ENCODE measurements at places on chromosomes 1 and 21.

DNA sequence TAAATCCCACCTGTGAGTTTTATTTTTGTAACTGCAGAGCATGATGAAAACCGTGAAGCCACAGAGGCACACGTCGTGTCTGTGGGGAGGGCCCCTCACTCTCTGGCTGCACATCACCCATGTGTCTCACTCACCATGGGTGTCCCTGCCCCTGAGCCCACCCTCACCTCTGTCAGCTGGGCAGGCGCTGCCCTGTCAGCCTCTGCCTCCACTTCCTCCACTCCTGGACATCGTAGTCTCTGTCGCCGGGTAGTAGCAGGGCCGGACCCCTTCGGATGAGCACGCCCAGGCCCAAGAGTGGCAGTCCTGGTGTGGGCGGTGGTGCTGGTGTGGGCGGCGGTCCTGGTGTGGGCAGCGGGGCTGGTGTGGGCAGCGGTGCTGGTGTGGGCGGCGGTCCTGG is 37.3 kb downstream of the COL18A1 start:
- no peak for DNase-seq

DNA sequence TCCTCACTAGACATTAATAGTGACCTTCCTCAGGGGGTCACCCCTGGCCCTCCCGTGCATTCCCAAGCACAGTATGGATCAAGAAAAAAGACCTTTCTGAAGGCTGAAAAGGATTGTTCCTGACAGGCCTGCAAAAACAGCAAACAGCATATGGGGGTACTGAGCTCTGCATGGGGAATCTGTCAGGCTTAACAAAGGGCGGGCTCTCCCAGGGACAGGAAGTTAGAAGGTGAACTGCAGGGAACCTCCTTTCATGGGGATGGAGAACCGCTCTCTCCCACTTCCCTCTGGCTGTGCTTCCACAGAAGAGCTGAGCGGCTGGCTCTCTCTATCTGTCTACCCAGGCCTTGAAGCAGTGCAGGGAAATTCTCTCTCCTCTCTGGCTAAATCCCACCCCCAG is 91.7 kb downstream of the DTL start:
- no peak for DNase-seq

- no peak for DNase-seq
These were observed 47.9 kb downstream of the MACO1 start for GRCh38 chr1:25478633-25479032.

GRCh38 chr1:39657923-39658485 is 13.9 kb downstream of the NT5C1A start:
- DNase-seq, result peak; percentile 49

DNA sequence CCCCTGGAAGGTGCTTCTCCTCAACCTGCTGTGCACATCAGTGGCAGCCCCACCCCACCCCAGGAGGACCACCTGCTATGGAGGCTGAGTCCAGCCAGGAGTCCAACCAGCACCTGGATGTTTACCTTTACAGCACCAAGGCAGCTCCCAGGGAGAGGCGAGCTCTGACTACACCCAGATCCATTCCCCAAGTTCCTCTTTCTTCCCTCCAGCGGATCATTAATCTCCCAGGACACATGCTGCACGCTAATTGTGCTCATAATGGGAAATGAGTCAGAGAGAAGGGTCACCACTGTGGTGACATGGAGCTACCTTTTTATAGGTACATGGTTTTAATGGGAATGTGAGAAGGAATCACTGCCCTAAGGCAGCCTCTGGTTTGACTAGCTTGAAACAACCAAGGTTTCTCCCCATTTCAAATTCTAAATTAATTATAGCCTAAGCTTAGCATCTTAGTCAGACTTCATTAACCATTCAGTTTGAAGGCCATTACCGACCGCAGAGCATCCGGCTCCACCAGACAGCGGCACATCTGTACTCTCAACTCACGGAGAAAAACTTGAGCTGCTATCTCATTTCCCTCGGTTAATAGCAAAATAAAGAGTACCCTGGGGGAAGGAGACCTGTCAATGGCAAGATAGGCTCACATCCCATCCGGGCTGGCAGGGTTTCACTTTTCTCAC is 173.1 kb upstream of the GALNT2 start:
- no peak for DNase-seq

- no peak for DNase-seq
These were observed 2.6 kb upstream of the MYSM1 start for GRCh38 chr1:58702261-58703141.

GRCh38 chr1:62723883-62724282 is 35.7 kb upstream of the DOCK7 start:
- DNase-seq, result no peak

GRCh38 chr1:107132195-107132594 is 8.6 kb upstream of the NTNG1 start:
- DNase-seq, result no peak

DNA sequence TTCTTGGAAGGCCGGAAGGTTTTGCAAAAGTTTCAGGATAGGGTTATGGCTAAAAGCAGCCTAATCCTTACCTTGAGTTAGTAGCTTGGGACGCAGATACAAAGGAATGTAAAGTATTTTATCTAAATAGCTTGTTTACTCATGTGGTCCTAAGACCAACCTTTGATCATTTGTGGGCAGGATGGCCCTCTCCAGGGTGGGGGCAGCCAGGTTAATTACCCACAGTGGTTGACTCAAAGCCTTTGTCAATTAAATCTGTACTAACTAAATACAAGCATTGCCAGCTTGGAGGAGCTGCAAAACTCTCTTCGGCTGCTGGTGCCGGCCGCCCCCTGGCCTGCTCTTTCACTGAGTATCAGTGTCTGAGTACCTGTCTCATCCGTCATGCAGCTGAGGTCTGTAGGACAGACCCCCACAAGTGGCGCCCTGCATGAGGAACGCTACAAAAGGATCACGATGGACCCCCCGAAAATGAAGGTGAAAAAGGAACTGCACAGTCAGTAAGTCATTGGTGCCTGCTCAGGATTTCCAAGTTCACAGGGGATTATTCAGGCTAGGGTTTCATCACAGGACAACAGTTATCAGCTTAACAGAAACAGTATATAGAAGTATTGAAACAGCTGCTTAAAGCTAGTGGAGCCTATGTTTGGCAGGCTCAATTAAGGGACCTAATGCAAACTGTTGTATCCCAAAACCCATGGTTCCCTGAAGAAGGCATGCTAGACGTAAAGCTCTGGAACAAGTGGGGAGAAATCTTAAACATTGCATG is 212.5 kb upstream of the MAP1LC3C start:
- DNase-seq, result no peak

GRCh38 chr21:45288441-45288841 is 746 bp upstream of the POFUT2 start:
- no peak for DNase-seq

DNA sequence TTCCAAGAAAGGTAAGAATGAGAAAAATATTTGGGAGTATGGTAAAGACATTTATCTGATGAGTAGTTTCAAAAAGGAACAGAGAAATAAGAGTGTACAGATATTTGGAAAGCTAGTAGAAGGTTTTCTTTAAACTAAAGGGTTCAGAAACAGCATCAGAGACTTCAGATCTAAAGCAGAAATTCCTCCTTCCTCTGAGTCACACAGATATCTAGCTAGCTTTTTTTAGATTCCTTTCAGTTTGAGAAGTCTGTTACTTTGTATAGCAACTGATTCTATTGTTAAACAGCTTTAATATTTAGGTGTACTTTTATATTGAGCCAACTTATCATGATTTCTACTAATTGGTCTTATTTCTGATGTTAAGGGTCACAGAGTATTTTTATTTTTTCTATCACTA is 4.7 kb downstream of the AMY2B start:
- DNase-seq, result no peak
